Substantia nigra (tissue), 51 donors: ENCODE measurements at places on chromosomes 1 and 21.

DNA sequence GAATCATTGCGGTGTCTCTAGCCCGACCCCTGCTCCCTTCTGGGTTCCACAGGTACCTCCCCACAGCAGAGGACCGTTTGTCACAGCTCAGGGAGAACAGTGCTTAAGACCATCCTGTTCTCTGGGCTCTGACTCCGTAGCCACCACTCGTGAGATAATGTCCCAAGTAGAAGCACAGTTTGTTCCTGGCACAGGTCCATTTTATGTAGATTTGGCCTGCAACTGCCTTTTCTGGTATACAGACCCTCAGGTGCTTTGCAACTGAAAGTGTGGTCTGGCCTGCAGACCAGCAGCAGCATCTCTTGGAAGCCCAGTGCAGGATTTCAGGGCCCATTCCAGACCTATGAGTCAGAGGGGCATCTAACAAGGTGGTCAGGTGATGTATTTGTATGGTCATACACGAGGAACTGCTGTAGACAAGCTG is 28.4 kb upstream of the TMEM125 start:
- DNase-seq: no peak

- no peak for DNase-seq
Measured at GRCh38 chr1:247056071-247056470, 22.5 kb downstream of the ZNF670 start.

DNA sequence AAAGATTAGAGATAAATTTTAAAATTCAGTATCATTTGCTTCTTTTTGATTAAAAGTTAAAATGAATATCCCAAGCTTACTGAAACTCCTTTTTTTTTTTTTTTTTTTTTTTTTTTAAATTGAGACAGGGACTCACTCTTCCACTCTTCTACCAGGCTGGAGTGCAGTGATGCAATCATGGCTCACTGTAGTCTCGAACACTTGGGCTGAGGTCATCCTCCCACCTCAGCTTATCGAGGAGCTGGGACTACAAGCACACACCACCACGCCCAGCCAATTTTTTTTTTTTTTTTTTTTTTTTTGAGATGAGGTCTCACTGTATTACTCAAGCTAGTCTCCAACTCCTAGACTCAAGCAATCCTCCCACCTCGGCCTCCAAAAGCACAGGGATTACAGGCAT is 92.1 kb upstream of the RGS18 start:
- no peak for DNase-seq

- no peak for DNase-seq
Measured at GRCh38 chr1:32775640-32776337, 41.4 kb downstream of the YARS1 start.

DNA sequence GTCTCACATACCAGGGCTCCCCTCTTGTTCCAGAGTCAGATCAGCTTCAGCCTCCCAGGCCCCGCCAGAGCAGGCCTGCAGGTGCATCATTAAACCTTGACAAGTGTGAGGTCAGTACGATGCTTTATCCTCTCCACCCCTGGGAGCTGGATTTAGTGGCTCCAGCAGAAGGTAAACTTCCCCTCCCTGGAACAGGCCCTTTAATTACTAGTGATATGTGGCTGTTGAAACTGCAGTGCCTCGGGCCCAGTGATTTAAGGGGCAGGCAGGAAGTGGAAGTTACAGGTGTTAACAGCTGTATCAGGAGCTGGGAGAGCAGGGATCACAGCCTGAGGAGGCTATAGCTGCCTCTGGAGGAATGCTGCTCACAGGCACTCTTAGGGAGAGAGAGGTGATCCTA is 132.4 kb upstream of the KLHDC7A start:
- no peak for DNase-seq

GRCh38 chr1:211014275-211014674 is 119.7 kb downstream of the KCNH1 start:
- no peak for DNase-seq

DNA sequence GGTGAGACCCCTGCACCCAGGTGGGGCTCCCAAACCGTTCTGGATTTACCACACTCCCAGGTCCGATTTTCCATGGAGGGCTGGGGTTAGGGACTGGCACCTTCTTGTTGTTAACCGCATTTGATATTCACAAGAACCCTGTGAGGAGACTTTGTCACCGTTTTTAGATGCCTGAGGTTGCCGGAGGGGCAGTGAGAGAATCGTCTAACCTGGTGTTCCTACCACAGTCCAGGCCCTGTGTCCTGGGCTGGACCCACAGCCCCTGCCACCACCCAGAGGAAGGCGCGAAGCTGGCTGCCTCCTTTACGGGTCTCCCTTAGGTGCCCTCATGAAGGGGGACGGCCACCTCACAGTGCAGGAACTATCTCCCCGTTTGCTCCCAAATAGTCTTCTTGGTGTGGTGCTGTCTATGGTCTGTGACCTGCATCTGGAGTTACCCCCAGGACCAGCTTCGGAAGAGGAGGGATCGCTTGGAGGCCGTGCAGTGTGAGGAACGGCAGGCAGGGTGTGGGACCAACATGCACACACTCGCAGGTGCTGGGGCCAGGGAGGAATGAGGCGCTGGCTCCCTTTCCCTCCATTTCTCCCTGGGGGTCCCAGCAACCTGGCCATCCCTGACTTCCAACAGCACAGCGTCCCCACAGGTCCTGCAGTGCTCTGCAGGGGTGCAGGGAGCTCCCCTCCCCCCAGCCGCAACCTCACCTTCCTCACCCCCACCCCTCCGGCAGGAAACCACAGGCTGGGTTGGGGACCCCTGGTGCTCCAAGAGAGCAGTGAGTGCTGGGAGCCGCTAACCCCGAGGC is 7.0 kb downstream of the SIM2 start:
- DNase-seq: no peak
